ENCODE measurements at places on chromosomes 5 and 9.

GRCh38 chr5:166532456-166533220, 1758.8 kb upstream of the WWC1 start:
- H3K27ac ChIP-seq = no peak overlapping the region
- no peak overlapping the region for H3K4me3 ChIP-seq
- no peak for DNase-seq
- no peaks in the 10 kb centered on the region for H3K27me3 ChIP-seq

DNA sequence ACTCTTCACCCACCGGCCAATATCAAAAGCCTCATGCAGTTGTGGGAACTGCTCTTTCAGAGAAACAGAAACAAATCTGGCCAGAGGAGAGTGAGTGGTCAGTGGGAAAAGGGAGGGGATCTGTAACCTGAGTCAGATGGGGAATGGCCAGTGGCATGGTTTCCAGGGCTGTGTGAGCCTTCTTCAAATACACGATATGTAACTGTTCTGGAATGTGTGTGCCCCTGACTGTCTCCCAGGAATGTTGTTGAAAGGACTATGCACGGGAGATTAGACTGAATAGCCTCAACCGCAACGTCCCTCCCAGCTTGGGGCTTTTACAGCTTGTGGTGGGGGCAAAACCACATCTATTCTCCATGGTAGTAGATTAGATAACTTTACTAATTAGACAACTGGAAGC, 60.8 kb downstream of the SH3TC2 start:
- peak; percentile 60 for DNase-seq
- H3K27ac ChIP-seq = peak overlapping the region; percentile 52
- no peaks in the 10 kb centered on the region for H3K27me3 ChIP-seq
- H3K36me3 ChIP-seq = no peaks in the 10 kb centered on the region
- no peak overlapping the region for H3K4me3 ChIP-seq
- peaks cover 6% of the 10 kb centered on the region for H3K4me1 ChIP-seq

DNA sequence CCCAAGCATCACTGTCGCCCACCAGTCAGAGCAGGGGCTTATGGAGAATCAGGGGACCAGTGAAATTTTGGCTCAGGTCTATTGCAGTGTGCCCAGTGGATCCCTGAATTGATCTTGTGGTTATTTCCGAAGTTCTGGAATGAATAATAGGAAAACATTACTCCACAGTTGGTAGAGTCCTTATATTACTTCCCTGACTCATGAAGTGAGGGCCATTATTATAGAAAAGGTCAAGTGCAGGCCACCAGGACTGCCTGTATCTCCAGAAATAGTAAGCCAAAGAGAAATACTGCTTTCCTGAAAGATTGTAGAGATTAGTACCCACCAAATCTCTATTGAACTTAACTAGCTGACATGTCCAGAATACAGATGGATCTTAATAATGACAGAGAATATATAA, 335.0 kb downstream of the NPR3 start:
- no peaks in the 10 kb centered on the region for H3K27me3 ChIP-seq
- H3K27ac ChIP-seq = no peak overlapping the region
- no peak for DNase-seq
- H3K4me1 ChIP-seq = peaks cover 3% of the 10 kb centered on the region
- no peaks in the 10 kb centered on the region for H3K36me3 ChIP-seq
- H3K4me3 ChIP-seq = no peak overlapping the region

DNA sequence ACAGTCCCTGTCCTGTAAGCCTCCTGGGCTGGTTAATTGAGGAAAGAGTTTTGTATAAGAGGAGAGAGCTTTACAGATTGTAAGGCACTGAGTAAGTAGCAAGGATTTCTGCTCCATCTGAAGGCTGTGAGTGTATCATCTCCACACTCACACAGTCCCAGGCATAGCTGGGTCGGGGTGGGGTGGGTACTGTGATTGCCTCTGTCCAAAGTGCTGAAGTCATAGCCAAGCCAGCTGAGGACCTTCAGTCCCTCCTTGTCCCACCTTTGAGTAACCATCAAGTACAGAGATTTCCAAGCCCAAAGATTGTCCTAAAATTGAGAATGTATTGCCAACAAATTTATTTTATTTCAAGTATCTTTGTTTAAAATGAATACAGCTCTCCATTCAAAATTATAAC, 5.5 kb upstream of the DNAJB5 start:
- H3K4me3 ChIP-seq = no peak overlapping the region
- H3K27me3 ChIP-seq = no peaks in the 10 kb centered on the region
- H3K4me1 ChIP-seq = peaks cover 11% of the 10 kb centered on the region
- no peaks in the 10 kb centered on the region for H3K36me3 ChIP-seq
- no peak overlapping the region for H3K27ac ChIP-seq

DNA sequence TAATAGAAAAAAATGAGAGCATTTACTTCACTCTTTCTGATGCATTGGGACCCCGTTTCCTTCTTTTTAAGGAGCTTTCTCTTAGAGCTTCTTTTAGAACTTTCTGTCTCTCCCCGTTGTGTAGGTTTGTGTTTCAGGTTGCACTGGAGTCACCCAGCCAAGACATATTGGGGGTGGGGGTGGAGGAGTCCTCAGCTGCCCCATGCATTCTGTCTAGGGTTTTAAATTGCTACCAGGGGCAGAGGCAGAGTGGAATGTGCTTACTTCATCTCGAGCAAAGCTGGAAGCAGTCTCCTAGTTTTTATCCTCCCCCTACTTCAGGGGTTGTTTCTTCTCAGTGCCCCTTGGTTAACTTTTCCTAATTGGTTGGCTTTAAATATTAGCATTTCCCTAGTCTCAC, 9.4 kb downstream of the OR2K2 start:
- H3K36me3 ChIP-seq = no peaks in the 10 kb centered on the region
- no peaks in the 10 kb centered on the region for H3K4me1 ChIP-seq
- no peak for DNase-seq
- no peaks in the 10 kb centered on the region for H3K27me3 ChIP-seq
- no peak overlapping the region for H3K27ac ChIP-seq

- no peak overlapping the region for H3K4me3 ChIP-seq
- no peaks in the 10 kb centered on the region for H3K27me3 ChIP-seq
- no peaks in the 10 kb centered on the region for H3K4me1 ChIP-seq
- no peaks in the 10 kb centered on the region for H3K36me3 ChIP-seq
- H3K27ac ChIP-seq = no peak overlapping the region
These were observed 19.8 kb upstream of the EXOC3 start for GRCh38 chr5:423233-423565.

- DNase-seq = no peak
- H3K27ac ChIP-seq = peak overlapping the region; percentile 41
- peaks cover 25% of the 10 kb centered on the region for H3K4me1 ChIP-seq
- H3K4me3 ChIP-seq = peak overlapping the region; percentile 76
- no peaks in the 10 kb centered on the region for H3K27me3 ChIP-seq
These were observed 1.3 kb downstream of the EEIG1 start for GRCh38 chr9:127979333-127980059.

DNA sequence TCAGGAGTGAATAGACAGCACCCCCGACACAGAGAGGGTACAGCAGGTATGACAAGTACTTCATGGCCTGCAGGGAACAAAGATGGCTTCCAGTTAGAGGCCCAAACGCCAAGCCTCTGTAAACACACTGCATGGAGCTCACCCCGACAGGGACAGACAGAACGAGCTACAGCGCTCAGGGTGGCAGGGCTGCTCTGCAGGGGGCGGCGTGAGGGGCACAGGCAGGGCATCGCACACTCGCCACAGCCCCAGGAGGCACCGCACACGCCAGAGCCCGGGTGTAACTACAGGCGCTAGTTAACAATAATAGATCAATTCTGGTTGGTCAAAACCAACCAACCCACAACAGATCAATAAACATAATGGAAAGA, 21.1 kb downstream of the CLPTM1L start:
- H3K4me3 ChIP-seq = no peak overlapping the region
- no peak for DNase-seq

- H3K27ac ChIP-seq = no peak overlapping the region
- H3K27me3 ChIP-seq = no peaks in the 10 kb centered on the region
- no peaks in the 10 kb centered on the region for H3K36me3 ChIP-seq
- no peak overlapping the region for H3K4me3 ChIP-seq
- no peak for DNase-seq
- peaks cover 3% of the 10 kb centered on the region for H3K4me1 ChIP-seq
These were observed 46.8 kb upstream of the ATG10 start for GRCh38 chr5:81925009-81925408.

- no peaks in the 10 kb centered on the region for H3K36me3 ChIP-seq
- H3K4me3 ChIP-seq = no peak overlapping the region
- H3K4me1 ChIP-seq = no peaks in the 10 kb centered on the region
- DNase-seq = no peak
- no peaks in the 10 kb centered on the region for H3K27me3 ChIP-seq
These were observed 9.1 kb upstream of the EXOC3 start for GRCh38 chr5:433836-434235.

- H3K27ac ChIP-seq = no peak overlapping the region
- H3K27me3 ChIP-seq = no peaks in the 10 kb centered on the region
- H3K4me3 ChIP-seq = no peak overlapping the region
- no peaks in the 10 kb centered on the region for H3K36me3 ChIP-seq
- no peak for DNase-seq
These were observed 479.0 kb downstream of the ZSWIM6 start for GRCh38 chr5:61811052-61811451.

GRCh38 chr9:131318231-131319085, 28.9 kb downstream of the PLPP7 start:
- no peak for DNase-seq
- H3K27me3 ChIP-seq = no peaks in the 10 kb centered on the region
- no peaks in the 10 kb centered on the region for H3K4me1 ChIP-seq
- no peak overlapping the region for H3K4me3 ChIP-seq

- no peaks in the 10 kb centered on the region for H3K27me3 ChIP-seq
- H3K4me3 ChIP-seq = no peak overlapping the region
- no peak for DNase-seq
These were observed 145.7 kb downstream of the EBF1 start for GRCh38 chr5:158953929-158954534.

- H3K27me3 ChIP-seq = no peaks in the 10 kb centered on the region
- H3K36me3 ChIP-seq = no peaks in the 10 kb centered on the region
- H3K4me1 ChIP-seq = no peaks in the 10 kb centered on the region
- no peak overlapping the region for H3K4me3 ChIP-seq
These were observed 117.0 kb downstream of the KIAA0825 start for GRCh38 chr5:94501365-94501764.

DNA sequence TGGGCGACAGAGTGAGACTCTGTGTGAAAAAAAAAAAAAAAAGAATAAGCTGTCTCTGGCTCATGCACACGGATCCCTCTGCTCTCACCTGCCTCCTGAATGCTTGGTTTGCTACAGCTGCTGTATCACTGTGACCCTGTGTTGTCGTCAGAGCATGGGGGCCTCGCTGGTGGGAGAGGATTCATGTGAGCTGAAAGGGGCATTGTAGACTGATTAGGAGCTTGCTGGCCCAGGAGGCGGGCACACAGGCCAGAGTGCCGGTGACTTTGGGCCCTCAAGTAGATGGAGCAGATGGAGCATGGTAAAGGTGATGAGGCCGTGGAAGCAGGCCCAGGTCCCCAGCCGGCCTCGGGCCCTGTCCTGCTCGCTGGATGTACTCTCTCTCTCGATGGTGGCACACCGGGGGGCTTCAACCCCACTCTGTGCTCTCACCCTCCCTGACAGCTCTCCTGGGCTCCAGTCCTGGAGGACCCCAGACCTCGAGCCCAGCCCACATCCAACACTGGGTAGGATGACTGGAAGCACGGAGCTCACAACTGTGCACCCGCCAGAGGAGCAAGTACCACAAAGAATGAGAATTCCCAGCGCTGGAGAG, 7.1 kb downstream of the FLT4 start:
- peak overlapping the region; percentile 7 for H3K4me3 ChIP-seq
- H3K4me1 ChIP-seq = peaks cover 1% of the 10 kb centered on the region
- H3K27ac ChIP-seq = no peak overlapping the region
- no peak for DNase-seq
- H3K27me3 ChIP-seq = peaks cover 60% of the 10 kb centered on the region

DNA sequence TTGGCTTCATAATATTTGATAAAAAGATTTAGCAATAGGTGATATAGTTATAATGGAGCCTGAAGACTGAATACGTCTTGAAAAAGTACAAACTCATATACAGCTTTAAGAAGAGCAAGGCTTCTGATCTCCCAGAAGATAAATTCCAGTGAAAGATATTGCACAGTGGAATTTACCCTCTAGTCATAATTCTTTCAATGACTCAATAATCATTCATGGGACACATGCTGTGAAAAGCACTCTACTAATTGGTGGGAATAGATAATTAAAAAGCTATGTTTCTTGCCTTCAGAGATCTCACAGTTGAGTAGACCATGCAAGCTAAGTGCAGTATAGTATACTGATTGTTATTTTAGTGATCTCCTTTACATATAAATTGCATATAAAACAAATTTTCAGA, 538.6 kb upstream of the CYLC2 start:
- H3K4me3 ChIP-seq = no peak overlapping the region
- no peaks in the 10 kb centered on the region for H3K4me1 ChIP-seq
- H3K27me3 ChIP-seq = no peaks in the 10 kb centered on the region
- no peaks in the 10 kb centered on the region for H3K36me3 ChIP-seq

DNA sequence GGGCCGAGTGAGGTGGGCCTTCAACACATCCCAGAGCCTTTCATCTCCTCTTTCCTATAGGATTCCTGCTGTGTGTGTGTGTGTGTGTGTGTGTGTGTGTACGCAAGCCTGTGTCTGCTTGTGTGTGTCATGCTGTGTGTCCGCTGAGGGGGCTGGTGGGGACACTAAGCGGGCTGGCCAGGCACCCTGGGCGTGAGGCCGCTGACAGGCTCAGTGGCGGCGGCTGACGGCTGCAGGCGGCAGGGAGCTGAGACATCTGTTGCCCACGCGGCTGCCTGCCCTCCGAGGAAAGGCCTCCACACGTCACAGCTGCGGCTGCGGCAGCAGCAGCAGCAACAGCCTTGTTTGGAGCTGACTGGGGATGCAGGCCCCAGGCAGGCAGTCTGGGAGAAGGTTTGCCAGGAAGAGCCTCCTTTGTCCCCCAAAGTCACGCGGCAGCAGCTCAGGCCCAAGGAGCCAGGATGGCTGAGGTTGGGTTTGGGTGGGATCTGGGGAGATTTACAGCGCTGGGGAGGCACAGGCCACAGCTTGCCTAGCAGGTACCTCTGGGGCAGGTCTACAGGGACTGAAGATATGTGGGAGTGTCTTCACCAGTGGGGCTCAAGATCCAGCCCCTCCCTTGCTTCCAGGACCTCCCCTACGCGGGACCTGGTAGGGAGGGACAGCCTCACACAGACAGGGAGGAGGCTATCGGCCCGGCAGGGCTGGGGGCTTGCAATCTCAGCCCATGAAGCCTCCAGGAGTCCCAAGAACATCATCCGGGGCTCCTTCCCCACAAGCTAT, 1.8 kb downstream of the PDLIM4 start:
- H3K27me3 ChIP-seq = peaks cover 35% of the 10 kb centered on the region
- peaks cover 3% of the 10 kb centered on the region for H3K36me3 ChIP-seq
- no peak overlapping the region for H3K4me3 ChIP-seq
- H3K4me1 ChIP-seq = peaks cover 38% of the 10 kb centered on the region
- DNase-seq = no peak
- no peak overlapping the region for H3K27ac ChIP-seq

GRCh38 chr9:80561526-80561925, 989.8 kb downstream of the TLE4 start:
- H3K27ac ChIP-seq = no peak overlapping the region
- no peaks in the 10 kb centered on the region for H3K27me3 ChIP-seq
- no peak for DNase-seq
- H3K4me3 ChIP-seq = no peak overlapping the region
- no peaks in the 10 kb centered on the region for H3K36me3 ChIP-seq

- DNase-seq = no peak
- no peak overlapping the region for H3K4me3 ChIP-seq
- no peak overlapping the region for H3K27ac ChIP-seq
These were observed 103.0 kb downstream of the PCSK5 start for GRCh38 chr9:75993434-75993833.

- no peak overlapping the region for H3K4me3 ChIP-seq
- no peak overlapping the region for H3K27ac ChIP-seq
- H3K27me3 ChIP-seq = no peaks in the 10 kb centered on the region
- no peaks in the 10 kb centered on the region for H3K36me3 ChIP-seq
- DNase-seq = no peak
These were observed 405.6 kb downstream of the DMRT2 start for GRCh38 chr9:1455766-1456165.

Measured in neuronal stem cell (in vitro differentiated cells).